Left renal pelvis (tissue), 4 donors: ENCODE measurements at places on chromosomes 7 and 10. TPM values are rescaled to one million over a fixed set of nuclear protein-coding genes. Genes with fewer than 3 reads are reported as not detected.

The NPC1L1 gene
- 2.2 TPM for polyA plus RNA-seq

The TMEM178B gene
- 0.21 TPM for polyA plus RNA-seq

The GTPBP10 gene
- 26.8 TPM for polyA plus RNA-seq

The VSTM2A gene
- 2.7 TPM for polyA plus RNA-seq

The GTPBP4 gene
- 65.8 TPM for polyA plus RNA-seq

The CYP2W1 gene
- polyA plus RNA-seq, result 1.9 TPM

The TRPV6 gene
- polyA plus RNA-seq, result 0.31 TPM

The SEC24C gene
- polyA plus RNA-seq, result 54.4 TPM

The PIK3CG gene
- 3.0 TPM for polyA plus RNA-seq

The CC2D2B gene
- polyA plus RNA-seq, result 2.4 TPM

The GAD2 gene
- polyA plus RNA-seq, result 1.5 TPM

The CAMK2B gene
- polyA plus RNA-seq, result 3.2 TPM

The HMX2 gene
- not detected for polyA plus RNA-seq

The PCDH15 gene
- polyA plus RNA-seq, result 6.8 TPM

The MMD2 gene
- polyA plus RNA-seq, result 0.06 TPM

The SLC26A5 gene
- polyA plus RNA-seq, result 0.18 TPM

The SLC29A4 gene
- 26.7 TPM for polyA plus RNA-seq

The FBXO24 gene
- polyA plus RNA-seq, result 3.5 TPM
